Activated CD4-positive, alpha-beta T cell treated with anti-CD3 and anti-CD28 coated beads, Interleukin-2, amount 50 U/mL, for 4 hours (primary cell): ENCODE measurements at places on chromosomes 5 and 9.

DNA sequence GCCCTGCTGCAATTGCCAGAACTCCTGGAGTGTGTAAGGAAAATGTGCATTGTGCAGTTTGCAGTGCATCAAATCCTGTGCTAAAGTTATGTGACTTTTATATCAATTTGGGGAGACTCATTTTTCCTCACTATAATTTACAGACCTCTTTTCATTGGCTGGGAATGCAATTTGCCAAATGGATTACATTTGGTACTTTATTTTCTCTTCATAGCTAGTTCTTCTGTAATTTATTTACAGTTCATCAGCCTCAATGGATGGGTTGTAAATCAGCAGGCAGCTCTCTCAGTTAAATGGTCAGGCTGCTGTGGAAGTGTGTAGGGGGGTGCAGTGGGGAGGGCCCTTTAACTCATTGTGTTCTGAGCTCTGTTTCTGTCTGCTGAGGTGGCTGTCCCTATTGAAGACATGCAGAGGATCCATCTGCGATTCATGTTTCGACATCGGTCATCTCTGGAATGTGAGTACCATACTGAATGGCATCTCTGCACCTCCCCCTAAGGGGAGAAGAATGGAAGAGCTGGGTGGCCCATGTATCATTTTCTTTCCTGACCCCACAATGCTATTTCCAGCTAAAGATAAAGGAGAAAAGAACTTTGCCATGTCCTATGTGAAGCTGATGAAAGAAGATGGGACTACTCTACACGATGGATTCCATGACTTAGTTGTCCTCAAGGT lies 74.6 kb downstream of the DOCK2 start:
- no peak for DNase-seq

DNA sequence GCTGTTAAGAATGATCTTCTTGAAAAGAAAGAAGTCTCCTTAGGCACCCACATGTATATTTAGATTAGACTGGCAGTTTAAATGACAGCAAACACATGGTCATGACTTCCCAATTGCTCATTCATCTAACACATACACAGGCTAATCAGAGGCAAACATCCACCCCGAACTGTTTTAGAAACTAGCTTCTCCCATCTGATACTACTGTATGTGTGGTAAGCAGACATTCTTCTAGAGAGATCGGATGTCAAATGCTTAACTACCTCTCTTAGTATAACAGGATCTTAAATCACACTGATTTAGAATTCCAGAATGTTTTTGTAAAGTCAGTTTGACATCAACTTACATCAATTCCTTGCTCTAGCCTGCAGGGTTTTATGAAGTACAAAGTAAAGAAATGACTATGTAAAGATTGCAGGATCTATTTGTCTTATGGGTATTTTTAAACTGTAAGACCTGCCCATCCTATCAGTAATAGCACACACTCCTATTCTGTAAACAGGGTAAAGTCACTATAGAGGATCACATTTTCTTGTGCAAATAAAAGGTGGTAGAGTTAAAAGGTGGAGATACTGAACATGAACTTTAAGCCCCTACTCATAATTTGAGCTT lies 239.7 kb downstream of the MLLT3 start:
- DNase-seq: no peak

DNA sequence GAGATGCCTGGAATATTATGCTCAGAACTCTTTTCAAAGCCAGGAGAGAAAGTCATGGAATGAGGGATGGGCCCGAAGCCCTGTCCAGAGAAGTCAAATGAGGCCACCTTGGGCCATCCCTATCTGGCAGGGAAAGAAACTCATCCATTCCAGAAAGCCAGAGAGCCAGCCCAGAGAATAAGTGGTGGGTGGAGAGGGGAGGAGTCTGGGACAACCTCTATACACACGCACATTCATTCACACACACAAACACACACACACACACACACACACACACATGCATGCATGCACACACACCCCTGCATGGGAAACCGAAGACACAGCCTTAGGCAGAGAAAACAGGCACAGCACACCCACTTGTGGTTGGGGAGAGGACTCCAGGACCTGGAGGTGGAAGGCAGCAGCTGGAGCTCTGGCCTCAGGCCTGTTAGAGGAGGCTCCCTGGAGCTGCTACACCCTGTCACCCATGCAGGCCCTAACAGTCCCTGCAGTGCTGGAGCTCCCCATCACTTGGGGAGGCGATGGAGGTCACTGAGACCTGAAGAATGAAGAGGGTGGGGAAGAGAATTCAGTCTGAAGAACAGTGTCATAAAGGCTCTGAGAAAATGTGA lies 38.0 kb downstream of the TGFBI start:
- no peak for DNase-seq

DNA sequence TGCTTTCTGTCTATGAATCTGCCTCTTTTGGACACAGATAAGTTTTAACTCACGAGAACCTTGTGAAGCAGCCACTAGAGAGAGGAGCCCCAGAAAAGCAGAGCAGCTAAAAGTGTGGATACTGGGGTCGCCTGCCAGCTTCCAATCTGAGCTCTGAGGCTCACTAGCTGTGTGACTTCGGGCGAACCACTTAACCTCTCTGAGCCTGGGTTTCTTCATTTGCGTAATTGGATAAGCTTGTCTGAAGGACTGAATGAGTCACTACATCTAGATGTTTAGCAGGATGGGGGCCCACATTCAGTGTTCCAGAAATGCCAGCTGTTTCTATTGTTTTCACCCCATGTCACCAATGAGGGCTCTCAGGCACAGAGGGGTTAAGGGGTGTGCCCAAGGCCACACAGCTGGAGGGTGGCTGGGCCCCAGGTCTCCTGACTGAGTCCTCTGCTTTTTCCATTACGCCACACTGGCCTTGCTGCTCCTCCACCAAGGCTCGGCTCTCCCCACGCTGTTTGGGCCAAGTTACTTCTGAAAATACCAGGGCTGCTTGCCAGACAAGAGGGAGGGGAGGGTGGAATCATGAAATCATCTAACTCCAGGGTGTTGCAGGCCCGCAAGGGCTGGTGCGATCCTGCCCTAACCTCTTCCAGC lies 36.2 kb downstream of the SH3PXD2B start:
- DNase-seq: no peak

DNA sequence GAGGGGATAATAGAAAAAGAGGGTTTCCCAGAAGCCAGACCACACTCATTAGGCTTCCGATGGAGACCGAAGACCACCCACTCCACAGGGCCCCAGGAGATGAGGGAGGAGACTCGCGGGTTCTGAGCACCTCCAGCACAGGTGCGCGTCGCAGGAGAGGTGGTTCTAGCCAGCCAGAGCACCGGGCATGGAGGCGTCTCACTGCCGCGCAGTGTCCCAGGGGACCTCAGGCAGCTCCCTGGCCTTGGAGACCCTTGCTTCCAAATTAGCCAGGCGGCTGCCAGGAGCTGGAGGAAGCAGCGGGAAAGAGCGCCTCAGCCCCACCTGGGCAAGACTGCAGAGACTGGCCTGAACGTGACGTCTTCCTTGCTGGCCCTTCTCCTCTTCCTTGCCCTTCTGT lies 115.4 kb upstream of the FBXL7 start:
- DNase-seq: no peak

- no peak for DNase-seq
These were observed 264.4 kb upstream of the GAS1 start for GRCh38 chr9:87211669-87212068.

- no peak for DNase-seq
These were observed 18.6 kb upstream of the PLIN2 start for GRCh38 chr9:19145881-19146280.
